ENCODE measurements at places on chromosomes 5 and 9.

GRCh38 chr5:129541051-129541450 is 81.0 kb downstream of the ADAMTS19 start:
- no peak for DNase-seq

- no peak for DNase-seq
These were observed 17.8 kb downstream of the PPARGC1B start for GRCh38 chr5:149747833-149748366.

- peak; percentile 20 for DNase-seq
These were observed 15.5 kb upstream of the SLC36A3 start for GRCh38 chr5:151318850-151319732.

DNA sequence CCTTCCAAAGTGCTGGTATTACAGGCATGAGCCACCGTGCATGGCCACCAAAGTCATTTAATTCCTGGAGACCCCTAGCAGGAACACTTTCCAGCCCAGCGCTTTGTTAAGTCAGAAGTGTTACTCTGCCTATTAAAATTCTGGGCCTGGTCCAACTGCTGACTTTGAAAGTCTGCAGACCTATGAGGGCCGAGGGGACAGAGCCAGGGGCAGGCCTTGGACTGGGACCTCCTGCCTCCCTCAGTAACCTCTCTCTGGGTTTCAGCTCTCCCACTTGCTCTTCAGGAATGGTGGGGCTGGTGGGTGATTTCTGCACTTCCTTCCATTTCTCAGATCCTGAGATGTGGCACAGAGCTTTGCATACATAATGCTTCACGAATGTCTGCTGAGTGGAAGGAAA is 9.7 kb downstream of the C5orf52 start:
- DNase-seq, result no peak

GRCh38 chr5:958701-959571 is 49.7 kb upstream of the NKD2 start:
- DNase-seq, result peak; percentile 96

- no peak for DNase-seq
These were observed 27.8 kb upstream of the LVRN start for GRCh38 chr5:115934388-115934974.

DNA sequence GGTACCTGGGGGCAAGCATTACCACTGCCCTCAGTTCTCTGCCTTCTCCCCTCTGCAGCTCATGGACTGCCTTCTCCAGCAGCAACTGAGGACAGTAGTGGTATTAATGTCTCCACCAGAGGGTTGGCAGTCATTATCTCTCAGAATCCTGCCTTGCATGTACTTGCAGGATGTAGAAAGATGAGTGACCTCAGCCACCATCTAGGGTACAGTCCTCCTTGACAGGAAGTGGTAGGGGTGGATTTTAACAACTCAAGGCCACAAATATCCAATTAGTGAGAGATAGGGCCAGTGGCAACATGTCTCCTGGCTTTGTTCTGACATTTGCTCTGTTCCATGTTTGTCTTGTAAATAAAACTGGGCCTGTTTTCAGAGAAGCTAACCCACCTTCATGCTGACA is 47.2 kb downstream of the F2R start:
- no peak for DNase-seq

GRCh38 chr5:16784843-16785791 is 151.0 kb downstream of the MYO10 start:
- DNase-seq, result no peak

DNA sequence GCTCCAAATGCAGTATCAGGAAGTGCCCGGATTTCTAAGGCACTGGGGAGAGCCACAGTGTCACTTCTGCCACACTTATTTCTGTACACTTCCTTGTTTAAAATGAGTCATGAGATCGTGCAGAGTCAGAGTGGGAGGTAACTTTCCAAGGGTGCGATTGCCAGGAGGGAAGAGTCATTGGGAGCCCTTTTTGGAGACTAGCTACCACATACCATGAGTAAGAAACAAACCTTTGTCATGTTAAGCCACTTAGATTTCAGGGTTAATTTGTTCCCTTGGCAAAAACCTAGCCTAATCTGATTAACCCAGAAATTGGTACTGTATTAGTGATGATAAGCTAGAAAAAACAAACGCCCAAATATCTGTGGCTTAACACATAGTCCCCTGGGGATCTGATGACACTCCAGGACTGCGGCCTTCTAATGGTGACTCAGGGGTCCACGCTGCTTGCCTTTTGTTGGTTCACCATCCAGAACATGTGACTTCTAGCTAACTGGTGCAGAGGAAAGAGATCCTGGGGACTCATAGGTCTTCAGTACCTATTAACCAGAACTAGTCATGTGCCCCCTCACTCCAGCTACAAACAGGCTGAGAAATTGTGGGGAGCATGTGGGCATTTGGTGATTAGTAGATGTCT is 48.6 kb upstream of the TLE1 start:
- DNase-seq, result peak; percentile 77

- no peak for DNase-seq
These were observed 122.2 kb upstream of the TBCA start for GRCh38 chr5:77898385-77898784.

DNA sequence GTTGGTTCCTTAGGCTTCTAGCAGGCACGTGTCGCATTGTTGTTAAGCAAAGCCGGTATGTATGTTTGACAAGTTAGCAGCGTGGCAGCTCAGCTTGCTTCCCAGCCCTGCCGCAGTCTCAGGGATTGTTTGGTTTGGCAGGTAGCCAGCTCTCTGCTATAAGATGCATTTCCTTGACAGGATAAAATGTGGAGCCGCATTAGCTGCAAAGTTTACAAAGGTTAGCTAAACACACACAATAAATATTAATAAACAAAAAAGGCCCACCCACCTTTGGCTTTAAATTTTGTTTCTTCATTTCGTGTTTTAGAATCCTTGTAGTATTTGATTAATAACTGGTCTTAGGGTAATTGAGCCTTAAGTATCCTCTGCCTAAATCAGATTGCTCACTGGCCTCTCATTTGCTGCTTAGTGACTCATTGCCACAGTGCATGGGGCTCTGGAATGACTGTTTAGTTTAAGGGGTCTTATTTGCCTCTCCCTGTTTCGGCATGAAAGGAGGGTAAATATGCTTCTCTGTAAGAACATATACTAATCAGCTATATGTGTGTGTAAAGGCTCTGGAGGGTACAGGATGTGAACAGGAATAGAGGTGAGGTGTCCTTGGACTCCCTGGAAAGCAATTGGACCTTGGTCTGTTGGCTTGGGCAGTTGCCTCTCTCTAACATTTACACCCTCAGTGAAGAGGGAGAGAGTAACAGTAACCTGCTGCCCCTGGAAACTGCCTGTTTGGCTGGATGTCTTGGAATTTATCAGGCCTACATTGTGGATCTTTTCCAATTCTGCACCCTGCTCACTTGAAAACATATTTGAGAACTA is 122.0 kb downstream of the GDNF start:
- peak; percentile 98 for DNase-seq

- no peak for DNase-seq
These were observed at the start of gene FTMT for GRCh38 chr5:121851643-121852574. FTMT (plus strand) TSS chr5:121851882; CDS start chr5:121851964, 82 bp downstream.

DNA sequence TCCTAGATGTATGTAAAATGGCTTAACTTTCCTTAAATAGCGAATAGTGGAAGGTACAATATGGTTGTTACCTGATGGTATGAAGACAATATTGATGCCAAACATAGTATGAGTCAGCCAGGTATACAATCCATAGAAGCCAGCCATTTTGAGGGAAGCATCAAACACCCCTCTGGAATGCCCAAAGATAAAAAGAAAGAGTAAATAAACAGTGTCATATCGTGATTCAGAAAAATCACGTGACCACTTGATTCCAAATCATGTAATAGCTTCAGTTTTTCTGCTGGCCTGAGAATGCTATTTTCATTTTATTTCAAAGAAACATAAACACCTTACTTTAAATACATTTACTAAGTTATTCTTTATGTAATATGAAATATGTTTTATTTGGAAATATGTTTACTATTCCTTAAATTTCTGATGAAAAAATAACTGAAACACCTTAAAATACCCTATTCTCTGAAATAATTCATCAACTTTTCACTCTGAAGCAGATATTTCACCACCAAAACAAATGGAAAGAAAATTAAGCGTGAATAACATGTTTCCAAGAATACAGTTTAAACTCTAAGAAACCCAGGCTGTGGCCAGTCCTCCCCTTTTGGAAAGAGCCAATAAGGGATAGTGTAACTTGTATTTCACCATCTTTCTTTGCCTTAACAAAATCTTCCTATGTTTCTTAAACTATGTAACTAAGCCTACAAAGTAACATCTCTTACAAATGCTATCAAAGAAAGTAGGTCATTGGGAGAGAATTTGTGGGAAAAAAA is 24.8 kb upstream of the CTNNAL1 start:
- no peak for DNase-seq

- DNase-seq, result peak; percentile 48
These were observed 232.1 kb upstream of the PIK3R1 start for GRCh38 chr5:67983251-67984110.

- no peak for DNase-seq
These were observed 859.1 kb upstream of the ARRDC3 start for GRCh38 chr5:92242170-92242569.
